ENCODE measurements at places on chromosomes 1 and 21. TPM values are rescaled to one million over a fixed set of nuclear protein-coding genes. Genes with fewer than 3 reads are reported as not detected.

The BEND5 gene
- 11.6 TPM for total RNA-seq

The PRDM16 gene
- total RNA-seq: 21.9 TPM

The KRTAP19-1 gene
- total RNA-seq: not detected

The ADGRL4 gene
- 43.0 TPM for total RNA-seq

The HHIPL2 gene
- total RNA-seq: 0.09 TPM
